ENCODE measurements at places on chromosomes 13 and 19.

- no peak for DNase-seq
Measured at GRCh38 chr13:44908266-44908665, 81.0 kb downstream of the NUFIP1 start.

GRCh38 chr13:48891586-48891985, 84.1 kb upstream of the FNDC3A start:
- no peak for DNase-seq

GRCh38 chr19:1052349-1052975, 12.6 kb downstream of the ABCA7 start:
- no peak for DNase-seq

DNA sequence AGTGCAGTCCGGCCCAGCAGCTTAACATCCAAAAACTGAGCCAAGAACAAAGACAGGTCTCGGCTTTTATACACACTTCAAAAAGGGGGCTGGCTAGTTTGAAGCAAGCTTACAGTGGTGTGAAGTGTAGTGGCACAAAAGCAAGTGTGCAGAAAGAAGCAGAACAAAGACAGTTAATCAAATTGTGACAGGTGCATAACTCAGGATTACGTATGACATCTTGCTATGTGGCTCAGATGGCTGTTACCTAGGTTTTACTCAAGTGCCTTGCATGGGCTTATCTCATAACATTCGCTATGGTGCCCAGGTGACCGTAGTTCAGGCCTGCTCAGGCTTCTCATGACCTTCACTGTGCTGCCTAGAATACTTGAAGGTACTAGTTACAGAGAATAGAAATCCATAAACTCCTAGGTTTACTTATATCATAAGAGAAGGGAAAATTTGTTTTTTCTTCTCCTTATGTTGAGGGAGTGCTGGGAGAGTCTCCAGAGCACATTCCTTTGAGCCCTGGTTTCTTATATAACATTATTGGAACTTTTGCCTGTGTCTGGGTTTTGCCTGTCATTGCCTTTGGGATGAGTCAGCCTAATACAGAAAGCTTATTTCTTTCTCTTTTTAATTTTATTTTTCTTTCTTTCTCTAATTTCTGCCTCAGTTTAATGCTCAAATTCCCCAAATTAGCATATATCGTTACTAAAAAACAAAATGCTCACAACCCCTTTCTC, 1629.1 kb upstream of the PCDH20 start:
- no peak for DNase-seq

GRCh38 chr19:50994129-50994528, 7.3 kb downstream of the KLK8 start:
- no peak for DNase-seq

GRCh38 chr13:50742353-50742752, 101.1 kb downstream of the DLEU7 start:
- DNase-seq = no peak

GRCh38 chr13:75836441-75836840, 200.3 kb downstream of the LMO7 start:
- no peak for DNase-seq

- DNase-seq = no peak
Measured at GRCh38 chr19:58021541-58022282, 12.1 kb upstream of the ZSCAN1 start.

DNA sequence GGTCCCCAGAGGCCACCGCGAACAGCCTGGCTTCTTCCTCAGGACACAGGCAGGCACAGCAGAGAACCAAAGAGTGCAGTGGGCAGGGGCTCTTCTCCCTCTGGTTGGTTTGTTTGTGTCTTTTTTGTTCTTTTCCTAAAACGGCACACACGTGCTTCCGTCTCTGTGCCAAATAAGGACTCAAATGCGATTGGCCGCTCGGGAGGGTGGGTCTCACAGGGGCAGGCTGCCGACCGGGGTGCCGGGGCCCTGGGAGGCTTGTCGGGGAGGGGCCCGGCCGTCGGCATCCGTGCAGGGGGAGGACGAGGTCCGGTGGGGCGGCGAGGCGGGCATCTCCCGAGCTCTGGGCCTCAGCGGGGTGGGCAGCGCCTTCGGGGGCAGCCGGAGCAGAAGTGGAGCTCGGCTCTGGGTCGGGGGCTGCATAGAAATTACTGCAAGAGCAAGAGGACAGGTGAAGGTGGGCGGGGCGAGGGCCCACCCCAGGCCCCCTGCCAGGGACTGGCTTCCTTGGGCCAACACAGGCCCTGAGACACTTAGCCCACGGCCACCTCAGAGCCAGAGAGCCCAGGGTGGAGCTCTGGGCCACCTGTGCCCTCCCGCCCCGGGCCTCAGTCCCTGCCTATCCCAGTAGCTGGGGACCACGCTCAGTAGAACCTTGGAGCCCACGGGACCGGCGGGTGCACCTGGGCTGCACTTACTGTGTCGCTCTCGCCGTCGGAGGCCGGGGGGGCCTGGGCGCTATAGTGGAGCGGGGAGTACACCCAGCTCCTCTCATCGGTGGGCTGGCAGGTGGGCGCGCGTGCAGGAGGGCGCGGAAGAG, 6.4 kb upstream of the CACTIN start:
- no peak for DNase-seq

DNA sequence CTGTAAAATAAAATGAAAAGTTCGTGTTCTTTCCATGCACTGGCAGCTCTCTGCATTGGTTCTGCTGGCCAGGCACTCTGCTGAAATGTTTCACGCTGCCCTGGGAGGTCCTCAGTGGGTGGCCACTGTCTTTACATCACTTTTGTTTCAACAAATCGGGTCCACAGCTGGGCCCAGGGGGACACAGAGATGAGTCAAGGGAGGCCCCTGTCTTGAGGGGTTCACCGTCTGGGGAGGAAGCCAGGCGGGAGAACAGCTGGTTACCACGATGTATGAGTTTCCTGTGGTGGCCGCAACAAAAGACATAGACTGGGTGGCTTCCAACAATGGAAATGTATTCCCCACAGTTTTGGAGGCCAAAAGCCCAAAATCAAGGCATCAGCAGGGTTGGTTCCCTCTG, 5.1 kb upstream of the KLF2 start:
- DNase-seq = no peak

DNA sequence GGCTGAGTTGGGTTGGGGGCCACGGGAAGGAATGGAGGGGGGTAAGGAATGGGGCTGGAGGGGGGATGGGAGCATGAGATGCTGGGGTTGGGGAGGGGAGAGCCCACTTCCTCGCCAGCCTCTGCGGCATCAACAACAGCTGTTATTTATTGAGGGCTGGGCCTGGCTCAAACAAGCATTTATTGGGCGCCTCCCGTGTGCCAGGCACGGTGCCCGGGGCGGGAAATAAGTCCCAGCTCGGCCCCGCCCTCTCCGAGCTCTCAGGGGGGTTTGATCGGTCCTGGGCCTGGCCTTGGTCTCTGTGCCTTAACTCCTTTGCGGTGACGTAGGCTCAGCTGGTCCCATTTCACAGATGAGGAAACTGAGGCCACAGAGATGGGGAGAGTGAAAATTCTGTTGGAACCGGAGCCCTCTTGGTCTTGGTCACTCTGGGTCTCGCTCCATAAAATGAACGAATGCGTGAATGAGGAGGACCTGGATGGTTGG, 919 bp upstream of the ADAMTS10 start:
- no peak for DNase-seq

DNA sequence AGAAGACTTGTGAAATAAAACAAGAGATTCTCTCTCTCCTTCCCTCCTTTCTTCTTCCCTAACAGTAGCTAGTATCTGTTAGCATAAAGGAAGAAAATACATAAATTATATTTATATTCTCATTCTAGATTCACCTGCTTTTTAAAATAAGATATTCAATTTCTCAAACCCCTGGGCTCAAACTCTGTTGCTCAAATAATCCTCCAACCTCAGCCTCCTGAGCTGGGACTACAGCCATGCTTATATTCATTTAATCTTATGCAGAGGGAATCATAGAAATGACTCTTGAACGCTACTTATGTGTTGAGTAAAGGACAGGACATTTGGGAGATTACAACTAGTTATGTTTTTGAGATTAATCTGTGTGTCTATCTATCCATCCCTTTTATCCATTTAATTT, 56.2 kb downstream of the GPC5 start:
- DNase-seq = no peak

GRCh38 chr13:38024431-38024830, 154.9 kb upstream of the TRPC4 start:
- DNase-seq = no peak

DNA sequence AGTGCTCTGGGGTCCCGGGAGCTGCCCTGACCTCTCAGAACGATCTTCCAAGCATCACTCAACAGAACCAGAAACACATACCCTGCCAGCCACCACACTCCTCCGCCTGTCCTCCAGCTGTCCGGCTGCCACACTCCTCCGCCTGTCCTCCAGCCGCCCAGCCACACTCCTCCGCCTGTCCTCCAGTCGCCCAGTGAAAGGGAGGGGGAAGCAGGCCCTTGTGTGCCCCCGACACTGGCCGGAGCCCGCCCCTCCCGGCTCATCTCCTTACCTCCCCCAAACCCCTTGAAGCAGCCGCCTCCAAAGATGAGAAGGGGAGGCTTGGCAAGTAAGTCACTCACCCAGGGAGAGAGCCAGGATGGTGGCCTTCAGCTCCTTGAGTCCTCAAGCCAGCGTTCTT, 40.2 kb downstream of the STK24 start:
- DNase-seq = no peak

GRCh38 chr19:13795595-13796300, 505 bp downstream of the ZSWIM4 start:
- no peak for DNase-seq

GRCh38 chr19:35247526-35248309, 1.1 kb upstream of the LSR start:
- no peak for DNase-seq

GRCh38 chr13:55229906-55230569, 1910.7 kb upstream of the PRR20A start:
- no peak for DNase-seq

- no peak for DNase-seq
Measured at GRCh38 chr19:10919352-10920287, 8.8 kb downstream of the YIPF2 start.

DNA sequence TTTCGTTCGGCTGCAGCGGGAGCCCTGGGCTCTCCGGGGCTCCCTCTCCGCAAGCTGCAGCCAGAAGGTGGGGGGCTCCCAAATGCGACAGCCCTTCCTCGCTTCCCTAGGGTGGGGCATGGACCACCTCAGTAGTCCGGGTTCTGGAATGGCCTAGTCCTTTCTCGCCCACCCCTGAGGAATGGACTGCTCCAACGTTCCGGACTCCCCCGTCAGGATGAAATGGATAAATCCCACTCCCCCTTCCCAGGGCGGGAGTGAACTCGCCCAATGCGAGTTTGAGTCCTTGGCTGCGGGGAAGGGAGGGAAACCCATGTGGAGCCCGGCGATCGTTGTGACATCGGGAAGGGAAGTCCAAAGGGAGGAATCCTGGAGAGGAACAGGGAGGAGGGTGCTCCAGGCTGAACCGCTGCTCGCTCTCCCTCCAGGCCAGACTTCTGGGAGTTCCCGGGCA, 5.5 kb downstream of the HRC start:
- peak; percentile 67 for DNase-seq

- DNase-seq = no peak
Measured at GRCh38 chr13:95217920-95218830, 83.1 kb downstream of the ABCC4 start.

GRCh38 chr19:33604651-33605050, 17.1 kb upstream of the CHST8 start:
- no peak for DNase-seq

GRCh38 chr19:33397536-33398360, 24.2 kb downstream of the CEBPG start:
- DNase-seq = no peak

DNA sequence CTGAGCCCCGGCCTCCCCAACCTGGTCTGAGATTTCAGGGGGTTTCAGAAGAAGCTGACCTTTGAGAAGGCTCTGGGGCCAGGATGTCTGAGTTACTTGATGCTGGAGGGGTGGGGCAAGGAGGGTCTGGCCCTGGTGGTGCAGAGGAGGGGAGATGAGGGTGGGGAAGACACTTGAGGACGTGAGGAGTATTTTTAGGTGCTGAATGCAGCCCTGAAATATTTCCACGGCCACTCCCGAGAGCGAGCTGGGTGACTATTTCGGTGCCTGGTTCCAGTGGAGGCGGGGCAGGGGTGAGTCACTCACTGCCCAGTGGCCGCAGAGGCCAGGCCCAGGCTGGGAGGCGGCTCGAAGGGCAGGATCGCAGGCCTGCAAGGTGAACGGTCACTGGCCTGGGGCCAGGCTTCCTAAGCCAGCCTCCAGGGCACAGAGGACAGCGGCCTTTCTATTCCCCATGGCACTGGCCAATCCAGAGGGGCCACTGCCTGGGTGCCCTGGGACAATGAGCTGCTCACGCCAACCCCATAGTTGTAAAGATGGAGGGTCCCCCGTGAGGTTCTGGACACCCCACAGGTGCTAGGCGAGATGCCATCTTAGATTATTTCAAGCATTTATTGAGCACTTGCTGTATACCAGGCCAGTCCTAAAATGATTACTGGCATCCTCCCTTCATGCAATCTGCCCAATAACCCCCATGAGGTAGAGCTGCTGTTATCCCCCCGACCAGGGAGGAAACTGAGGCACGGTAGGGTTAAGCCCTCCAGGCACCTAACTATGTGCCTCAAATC, 19.7 kb upstream of the JUND start:
- no peak for DNase-seq

- no peak for DNase-seq
Measured at GRCh38 chr13:23506071-23506806, 64.0 kb upstream of the TNFRSF19 start.

GRCh38 chr13:69425235-69425634, 682.4 kb upstream of the ATXN8OS start:
- DNase-seq = no peak

GRCh38 chr13:33235078-33235477, 50.5 kb downstream of the STARD13 start:
- DNase-seq = no peak

GRCh38 chr19:53871454-53871853, 3.8 kb downstream of the MYADM start:
- DNase-seq = no peak

DNA sequence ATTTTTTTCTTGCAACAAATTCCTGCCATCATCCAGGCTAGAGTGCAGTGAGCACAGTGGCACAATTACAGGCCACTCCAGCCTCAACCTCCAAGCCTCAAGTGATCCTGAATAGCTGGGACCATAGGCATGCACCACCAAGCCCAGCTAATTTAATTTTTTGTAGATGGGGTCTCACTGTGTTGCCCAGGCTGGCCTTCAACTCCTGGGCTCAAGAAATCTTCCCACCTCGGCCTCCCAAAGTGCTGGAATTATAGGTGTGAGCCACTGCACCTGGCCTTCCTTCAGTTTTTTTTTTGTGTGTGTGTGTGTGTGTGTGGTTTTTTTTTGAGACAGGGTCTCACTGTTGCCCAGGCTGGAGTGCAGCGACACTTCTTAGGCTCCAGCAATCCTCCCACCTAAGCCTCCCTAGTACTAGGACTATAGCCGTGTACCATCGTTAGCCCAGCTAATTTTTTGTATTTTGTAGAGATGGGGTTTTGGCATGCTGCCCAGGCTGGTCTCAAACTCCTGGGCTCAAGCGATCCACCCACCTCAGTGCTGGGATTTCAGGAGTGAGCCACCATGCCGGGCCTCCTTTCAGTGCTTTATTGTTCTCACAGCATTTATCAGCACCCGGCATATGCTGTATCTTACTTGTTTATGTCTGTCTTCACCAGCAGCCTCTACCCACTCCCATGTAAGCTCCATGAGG, 5.9 kb upstream of the SRRM5 start:
- DNase-seq = no peak

GRCh38 chr13:96417939-96418685, 328.2 kb downstream of the HS6ST3 start:
- no peak for DNase-seq

Data from brain pericyte (primary cell).